ENCODE measurements at places on chromosomes 6 and 20. TPM values are rescaled to one million over a fixed set of nuclear protein-coding genes. Genes with fewer than 3 reads are reported as not detected.

GPR63 gene
- 2.8 TPM for total RNA-seq

SLC24A3 gene
- total RNA-seq, result 0.25 TPM

BCAS1 gene
- not detected for total RNA-seq

TGM3 gene
- total RNA-seq, result not detected

LY6G6D gene
- total RNA-seq, result not detected

GPR6 gene
- not detected for total RNA-seq

DEFB124 gene
- not detected for total RNA-seq

ANKRD6 gene
- 7.0 TPM for total RNA-seq

SYCP2 gene
- total RNA-seq, result 0.28 TPM

ZBTB12 gene
- total RNA-seq, result 2.6 TPM

Data from foreskin keratinocyte (primary cell).